IPS-NIHi11 (cell line): ENCODE measurements at places on chromosomes 13 and 19.
A peak's percentile ranks its signal among the peaks of the same experiment; 100 is the strongest.

DNA sequence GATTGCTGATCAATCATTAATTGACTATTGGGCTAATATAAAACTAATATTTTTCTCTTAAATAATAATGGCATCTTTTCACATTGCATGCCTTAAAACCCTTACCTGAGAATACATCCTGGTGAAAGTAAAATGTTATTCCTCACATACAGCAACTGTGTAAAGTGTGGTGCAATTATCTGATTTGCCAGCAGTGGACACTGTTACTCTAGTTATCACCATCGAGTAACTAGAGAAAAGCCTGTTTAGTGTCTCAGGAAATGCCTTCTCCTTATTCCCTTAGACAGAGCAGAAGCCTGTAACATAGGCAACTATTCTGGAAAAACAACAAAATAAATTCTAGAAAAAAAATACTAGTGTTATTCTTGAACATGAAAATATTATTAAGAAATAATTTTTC lies 459.8 kb downstream of the FGF14 start:
- DNase-seq: peak; percentile 39

- no peak for DNase-seq
Measured at GRCh38 chr13:41099986-41100385, 32.6 kb downstream of the KBTBD6 start.

DNA sequence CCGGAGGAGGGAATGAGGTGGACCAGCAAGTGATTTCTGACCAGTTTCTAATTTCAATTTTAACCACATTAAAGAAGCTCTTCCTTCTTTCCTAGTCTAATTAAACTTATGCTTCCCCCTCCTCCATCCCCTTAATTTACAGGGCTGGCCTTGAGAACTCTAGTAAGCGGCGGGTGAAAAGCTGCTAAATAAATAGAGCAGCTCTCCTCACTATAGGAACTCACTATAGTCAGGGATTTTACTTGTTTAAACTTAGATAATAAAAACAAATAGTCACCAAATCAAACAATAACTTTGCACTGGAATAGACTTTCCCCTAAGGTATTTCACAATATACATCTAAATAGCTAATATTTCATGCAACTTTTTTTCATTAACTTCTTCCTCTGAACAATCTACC lies 1838.2 kb upstream of the PRR20A start:
- no peak for DNase-seq

DNA sequence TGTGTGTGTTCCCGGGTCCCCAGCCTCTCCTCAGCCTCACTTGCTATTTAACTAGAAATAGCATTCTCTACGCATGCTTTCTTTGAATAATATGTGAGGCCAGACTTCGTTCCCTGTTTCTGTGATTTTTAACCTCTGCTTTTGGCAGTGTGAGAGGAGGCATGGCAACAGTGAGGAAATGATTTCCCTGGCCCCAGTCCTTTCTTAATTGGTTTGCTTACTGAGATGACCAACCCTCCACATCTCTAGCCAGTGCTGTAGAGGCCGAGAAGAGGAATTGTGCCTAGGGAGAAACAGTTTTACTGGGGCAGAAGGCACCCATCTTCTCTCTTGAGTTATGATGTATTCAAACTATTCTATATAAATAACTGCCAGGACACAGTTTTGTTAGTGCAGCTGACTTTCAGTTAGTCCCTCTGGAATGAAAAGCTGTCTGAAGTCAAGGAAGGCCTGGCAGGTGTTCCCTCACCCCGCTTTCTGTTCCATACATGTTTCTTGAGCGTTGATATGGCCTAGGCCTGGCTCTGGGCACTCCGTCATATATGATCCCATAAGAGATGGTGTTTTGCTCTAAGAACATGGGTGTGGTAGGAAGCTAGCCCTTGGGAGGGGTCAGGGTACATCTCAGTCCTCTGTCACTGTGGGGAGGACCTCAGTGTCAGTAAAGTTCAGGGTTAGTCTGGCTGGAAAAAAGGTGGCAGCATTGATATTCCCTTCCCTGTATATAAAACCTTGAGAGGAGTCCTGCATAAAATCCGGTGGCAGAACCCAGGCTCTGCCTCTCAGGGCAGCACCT lies 73.7 kb upstream of the NPAS1 start:
- DNase-seq: no peak

- DNase-seq: no peak
Measured at GRCh38 chr13:20177049-20177831, 15.5 kb downstream of the GJB2 start.

DNA sequence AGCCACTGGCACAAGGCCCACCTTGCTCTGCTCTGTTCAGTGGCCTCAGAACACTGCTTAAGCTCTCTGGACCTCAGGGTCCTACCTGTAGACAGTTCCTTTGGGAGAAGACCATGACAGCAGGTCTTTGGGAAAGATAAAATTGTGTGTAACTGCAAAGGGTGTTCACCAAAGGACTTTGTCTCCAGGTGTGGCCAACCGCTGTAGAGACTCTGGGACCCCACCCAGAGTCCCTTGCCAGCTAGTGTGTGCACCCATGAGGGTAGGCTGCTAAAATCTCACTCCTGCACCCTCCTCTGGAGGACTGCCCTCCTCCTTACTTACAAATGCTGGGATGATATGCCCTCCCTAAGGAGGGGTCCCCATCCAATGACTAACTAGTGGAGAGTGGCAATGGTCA lies 211.2 kb downstream of the TSHZ3 start:
- no peak for DNase-seq

- no peak for DNase-seq
Measured at GRCh38 chr19:15443838-15444237, 5.9 kb downstream of the WIZ start.

GRCh38 chr13:46296921-46297320 lies 85.2 kb downstream of the LRRC63 start:
- DNase-seq: no peak

DNA sequence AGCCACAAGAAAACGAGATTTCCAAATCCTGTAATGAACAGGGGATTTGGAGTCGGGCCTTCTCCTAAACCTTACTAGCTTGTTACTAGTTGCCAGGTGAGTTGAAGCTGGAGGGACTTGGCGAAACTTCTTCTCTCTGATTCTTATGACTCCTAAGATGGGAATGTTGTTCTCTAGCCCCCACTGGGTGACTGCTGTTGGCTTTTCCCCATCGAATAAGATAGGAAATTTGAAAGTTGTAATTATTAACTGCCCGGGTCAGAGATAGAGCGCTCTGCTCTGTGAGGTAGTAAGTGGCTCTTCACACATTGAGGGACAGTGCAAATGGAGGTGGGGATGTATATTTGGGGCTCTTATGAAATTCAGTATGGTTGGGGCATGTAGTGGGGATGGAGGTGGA lies 111.2 kb upstream of the MBNL2 start:
- DNase-seq: no peak

DNA sequence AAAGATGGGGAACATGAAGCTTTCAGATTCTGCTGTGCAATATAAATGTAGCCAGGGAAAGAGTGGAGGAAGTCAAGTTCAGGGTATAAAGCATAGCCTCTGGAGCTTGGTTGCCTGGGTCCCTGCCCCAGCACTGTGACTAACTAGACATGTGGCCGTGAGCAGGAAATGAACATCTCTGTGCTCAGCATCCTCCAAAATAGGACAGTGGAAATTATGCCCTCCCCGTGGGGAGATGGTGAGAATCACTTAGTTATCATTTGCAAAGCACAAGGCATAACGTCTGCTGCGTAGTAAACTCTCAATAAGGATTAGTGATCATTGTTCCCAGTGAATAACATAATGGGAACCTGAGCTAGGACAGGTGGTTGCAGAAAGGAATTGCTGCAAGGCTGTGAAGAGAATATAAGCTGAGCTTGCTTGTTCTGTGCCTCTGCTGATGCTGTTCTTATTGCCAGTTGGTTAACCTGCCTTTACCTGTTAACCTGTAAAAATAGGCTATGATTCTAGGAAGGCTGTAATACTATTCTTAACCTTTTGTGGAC lies 441.0 kb downstream of the COG6 start:
- DNase-seq: no peak

DNA sequence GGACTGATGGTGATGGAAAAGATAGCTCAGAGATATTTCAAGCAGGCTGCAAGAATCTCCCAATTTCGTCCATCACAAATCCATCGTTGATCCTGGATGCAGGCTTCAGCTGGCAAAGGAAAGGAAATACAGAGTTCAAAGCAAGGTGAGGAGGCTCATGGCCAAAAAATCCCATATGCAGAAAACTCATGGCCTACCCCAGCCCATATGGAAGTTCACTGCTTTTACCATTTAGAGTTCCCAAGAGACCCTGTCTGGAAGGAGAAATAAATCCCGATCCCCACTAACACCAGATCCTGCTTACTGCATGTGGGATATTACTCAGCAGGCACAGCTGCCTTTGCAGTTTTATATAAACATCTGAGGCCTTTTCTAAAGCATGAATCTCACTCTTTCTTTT lies 412.9 kb upstream of the SPRY2 start:
- DNase-seq: no peak

GRCh38 chr13:46587807-46588418 lies 34.9 kb downstream of the LRCH1 start:
- no peak for DNase-seq

DNA sequence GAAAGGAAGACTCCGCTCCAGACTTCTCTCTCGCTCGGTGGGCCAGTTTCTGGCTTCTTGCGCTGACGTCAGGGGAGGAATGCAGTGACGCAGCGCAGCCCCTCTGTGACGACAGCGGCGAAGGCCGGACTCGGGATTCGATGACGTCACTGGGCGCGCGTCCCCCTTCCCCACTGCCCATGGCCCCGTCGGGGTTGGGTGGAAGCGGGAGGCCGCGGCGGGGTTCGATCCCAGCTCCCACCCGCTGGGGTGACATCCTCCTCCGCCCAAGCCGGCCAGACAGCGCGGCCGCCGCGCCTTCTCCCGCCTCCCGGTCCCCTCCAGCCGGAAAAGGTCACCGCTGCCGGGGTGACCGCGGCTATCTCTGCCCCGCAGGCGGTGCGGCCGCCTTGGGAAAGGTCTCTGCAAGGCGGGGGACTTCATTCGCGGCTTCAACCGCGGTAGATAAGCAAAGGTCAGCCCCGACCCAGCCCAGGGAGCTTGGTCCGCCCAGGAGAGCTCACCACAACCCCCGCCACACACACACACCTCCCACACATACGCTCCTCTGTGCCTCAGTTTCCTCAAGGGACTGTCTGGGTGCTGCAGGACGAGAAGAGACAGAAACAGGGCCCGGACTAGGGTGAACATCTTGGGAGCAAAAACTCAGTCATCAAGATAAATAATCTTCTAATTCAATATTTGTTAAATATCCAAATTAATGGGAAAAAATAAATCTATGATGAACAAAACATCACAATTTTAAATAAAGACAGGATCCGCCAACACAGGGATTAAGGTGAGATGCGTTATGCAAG lies 844 bp upstream of the RFX1 start:
- peak; percentile 84 for DNase-seq

DNA sequence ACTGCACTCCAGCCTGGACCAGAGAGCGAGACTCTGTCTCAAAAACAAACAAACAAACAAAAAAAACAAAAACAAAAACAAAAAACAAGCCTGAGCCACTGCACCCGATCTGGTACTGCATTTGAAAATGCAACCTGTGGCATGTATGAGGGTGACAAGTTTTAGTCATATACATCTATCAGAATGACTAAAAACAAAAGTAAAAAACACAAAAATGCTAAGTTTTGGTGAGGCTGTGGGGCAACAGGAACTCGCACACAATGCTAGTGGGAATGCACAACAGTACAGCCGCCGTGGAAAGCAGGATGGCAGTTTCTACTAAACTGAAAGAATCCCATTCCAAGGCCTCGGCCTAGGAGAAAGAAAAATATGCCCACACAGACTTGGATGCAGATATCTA lies 7.8 kb downstream of the EBPL start:
- DNase-seq: no peak
